ENCODE measurements at places on chromosomes 12 and 14.

- no peak for DNase-seq
These were observed 156.5 kb upstream of the EEA1 start for GRCh38 chr12:93085383-93086287.

DNA sequence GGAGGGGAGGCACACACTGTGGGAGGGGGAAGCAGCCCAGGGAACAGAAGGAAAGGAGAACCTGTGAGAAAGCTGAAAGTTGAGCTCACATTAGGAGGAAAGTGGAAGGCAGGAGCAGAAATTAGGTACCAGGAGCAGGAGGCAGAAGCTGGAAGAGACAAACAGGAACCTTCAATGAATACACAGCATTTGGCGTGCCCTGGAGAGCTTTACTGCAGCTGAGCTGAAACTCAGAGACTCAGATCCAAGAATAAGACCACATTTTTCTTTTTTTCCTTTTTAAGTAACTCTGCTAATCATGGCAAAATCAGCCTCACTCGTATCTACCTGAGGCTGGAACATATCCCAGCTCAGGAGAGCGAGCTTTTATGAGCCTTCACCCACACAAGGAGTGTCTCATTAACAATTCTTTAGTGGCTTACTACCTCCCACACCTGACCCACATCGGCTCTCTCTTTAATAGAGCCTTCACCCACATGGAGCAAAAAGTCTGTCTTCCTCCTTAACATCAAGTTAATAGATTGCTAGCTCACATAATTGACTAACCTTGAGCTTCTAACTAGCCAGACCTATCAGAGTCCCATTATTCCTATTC is 18.2 kb upstream of the CERS5 start:
- DNase-seq = no peak

DNA sequence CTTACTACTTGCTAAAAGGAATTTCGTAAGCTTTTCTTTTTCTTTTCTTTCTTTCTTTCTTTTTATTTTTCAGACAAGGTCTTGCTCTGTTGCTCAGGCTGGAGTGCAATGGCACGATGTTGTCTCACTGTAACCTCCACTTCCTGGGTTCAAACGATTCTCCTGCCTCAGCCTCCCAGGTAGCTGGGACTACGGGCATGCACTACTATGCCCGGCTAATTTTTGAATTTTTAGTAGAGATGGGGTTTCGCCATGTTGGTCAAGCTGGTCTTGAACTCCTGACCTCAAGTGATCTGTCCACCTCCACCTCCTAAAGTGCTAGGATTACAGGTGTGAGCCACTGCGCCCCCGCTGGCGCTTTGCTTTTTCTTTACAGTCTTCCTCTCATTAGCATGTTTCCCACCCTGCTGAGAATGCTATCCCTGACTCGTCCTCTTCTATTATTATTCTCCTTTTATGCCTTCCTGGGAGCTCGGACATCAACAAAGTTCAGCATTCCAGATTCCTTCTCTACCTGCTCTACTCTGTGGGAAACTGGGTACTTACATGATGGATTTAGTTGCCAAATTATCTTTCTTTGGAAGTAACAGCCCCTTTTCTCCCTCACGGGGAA is 3.1 kb downstream of the MTHFD1 start:
- DNase-seq = no peak

DNA sequence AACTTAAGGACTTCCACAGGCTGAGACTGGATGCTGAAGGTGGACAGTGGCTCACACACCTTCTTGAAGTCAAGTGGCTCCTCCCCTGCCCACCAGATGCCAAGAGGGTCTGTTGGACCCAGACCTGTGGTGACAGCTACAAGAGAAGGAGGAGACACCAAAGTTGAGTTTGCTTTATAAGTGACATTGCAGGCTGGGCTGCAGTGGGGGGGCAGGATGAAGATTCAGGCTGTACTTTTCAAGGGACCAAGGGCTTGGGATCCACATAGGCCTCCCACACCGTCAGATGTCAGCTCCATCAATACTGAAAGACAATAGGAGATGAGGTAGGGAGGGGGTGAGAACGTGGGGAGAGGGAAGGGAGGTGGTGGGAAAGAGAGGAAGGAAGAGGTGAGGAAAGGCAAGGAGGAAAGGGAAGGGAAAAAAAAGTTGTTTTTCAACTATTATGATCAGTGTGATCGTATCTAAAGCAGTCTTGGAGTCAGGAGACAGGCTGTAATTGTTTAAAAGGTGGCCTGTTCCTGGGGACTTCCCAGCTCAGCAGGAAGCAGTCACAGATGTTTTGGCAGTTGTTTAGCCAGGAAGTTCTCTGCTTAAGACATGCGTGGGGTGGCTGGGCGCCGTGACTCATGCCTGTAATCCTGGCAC is 84.1 kb upstream of the RESF1 start:
- peak; percentile 75 for DNase-seq

DNA sequence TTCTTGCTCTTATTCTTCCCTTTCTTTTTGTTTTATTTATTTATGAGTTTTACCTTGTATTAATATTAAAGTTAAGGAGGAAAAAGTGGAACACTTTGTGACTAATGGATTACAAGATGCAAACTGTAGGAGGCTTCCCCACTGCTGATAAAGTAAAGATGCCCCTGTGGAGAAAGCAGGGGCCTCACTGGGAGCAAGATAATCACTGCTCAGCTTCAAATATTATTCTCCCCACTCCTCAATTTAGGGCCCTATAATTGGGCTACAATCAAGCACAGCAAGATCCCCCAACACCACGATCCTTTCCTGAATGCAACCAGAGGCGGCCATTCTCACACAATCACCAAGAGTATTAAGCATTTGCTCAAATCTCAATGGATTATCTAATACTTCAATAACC is 149.2 kb downstream of the SLC2A13 start:
- DNase-seq = no peak

GRCh38 chr14:40394634-40395340 is 962.6 kb upstream of the FBXO33 start:
- no peak for DNase-seq

- DNase-seq = no peak
These were observed 125.6 kb downstream of the TTC8 start for GRCh38 chr14:88950069-88950468.

DNA sequence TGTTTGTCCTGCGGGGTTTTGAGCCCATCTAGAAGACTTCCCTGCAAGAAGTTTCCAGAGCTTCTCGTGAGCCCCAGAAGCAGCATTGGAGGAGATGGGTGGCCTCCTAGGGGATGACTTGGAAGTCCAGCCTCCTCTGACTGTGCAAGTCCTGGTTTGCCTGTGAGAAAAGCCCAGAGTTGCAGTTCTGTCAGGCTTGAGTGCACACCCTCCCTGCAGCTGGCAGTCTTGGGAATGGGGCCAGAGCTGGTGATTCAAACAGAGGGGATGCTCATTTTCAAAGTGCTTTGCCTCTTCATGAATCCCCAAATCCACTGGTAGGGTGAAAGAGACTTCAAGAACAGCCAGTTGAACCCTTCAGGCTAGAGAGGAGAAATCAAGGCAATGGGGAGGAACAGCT is 3.9 kb upstream of the PPP1R1A start:
- DNase-seq = no peak

DNA sequence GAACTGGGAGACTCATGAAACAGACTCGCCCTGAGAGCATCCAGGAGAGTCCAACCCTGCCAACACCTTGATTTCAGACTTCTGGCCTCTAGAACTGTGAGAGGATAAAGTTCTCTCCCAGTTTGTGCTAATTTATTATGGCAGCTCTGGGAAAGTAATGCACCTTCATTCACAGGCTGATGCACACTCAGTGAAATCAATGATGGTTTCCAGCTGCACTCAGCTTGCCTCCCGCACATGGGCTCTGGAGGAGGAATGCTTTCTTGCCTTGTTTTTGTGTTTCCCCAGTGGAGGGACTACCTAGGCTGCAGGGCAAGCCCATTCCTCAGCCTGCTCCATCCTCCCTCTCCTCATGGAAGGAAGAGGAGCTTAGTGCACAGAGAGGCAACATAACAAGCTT is 45.7 kb downstream of the TMEM132C start:
- no peak for DNase-seq

- DNase-seq = no peak
These were observed 72.2 kb downstream of the CLIP1 start for GRCh38 chr12:122350141-122350848.

DNA sequence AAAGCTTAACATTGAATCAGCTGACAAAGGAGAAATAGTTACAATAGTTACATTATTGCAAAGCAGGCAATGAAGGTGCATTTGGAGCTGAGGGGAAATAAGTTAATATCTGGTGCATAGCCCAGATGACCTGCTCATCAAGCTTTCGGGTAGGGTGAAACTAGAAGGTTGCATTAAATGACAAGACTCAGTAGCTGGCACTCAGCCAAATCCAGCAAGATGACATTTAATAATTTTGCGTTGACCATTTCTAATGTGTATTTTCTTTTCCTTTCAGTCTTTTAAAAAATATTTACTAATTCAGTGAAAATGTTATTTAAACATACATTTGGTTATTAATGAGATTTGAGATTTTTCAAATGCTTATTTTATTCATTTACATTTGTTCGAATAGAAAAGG is 188.6 kb downstream of the SLC5A8 start:
- DNase-seq = no peak

GRCh38 chr14:53882684-53883083 is 73.9 kb downstream of the BMP4 start:
- no peak for DNase-seq

DNA sequence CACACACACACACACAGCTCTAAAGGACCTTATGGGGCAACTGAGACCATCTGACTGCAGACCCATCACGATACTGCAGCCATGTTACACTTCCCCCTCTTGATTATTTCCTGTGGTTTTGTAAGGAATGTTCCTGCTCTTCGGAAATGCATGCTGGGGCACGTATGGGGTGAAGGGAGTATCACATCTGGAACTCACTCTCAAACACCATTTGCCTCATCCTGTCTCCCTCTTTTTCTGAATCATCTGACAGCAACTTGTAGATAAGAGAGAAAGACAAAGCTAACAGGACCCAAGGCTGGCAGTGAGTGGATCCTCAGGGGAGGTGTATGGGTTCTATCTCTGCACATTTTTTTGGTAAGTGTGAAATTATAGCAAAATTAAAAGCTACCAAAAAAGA is 50.3 kb downstream of the RIMBP2 start:
- DNase-seq = no peak

DNA sequence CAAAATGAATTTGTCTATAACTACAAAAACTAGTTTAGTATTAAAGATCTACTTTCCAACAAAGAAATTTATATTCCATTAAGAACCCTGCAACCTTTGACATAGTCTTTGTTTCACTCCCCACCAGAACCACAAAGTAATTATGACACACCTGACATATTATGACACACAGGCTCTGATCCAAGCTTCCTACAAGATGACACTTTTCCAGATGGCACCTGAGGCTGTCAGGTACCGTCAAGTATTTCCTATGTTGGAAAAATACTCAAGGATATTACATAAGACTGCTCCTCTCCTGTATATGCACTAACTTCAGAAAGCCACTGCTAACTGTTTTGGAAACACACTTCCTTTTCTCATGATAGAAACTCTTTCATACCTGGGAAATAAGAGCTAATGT is 38.9 kb downstream of the STXBP6 start:
- no peak for DNase-seq

GRCh38 chr12:46084666-46085631 is 94.6 kb upstream of the SCAF11 start:
- DNase-seq = no peak

GRCh38 chr12:40825156-40825555 is 132.9 kb downstream of the CNTN1 start:
- DNase-seq = no peak

DNA sequence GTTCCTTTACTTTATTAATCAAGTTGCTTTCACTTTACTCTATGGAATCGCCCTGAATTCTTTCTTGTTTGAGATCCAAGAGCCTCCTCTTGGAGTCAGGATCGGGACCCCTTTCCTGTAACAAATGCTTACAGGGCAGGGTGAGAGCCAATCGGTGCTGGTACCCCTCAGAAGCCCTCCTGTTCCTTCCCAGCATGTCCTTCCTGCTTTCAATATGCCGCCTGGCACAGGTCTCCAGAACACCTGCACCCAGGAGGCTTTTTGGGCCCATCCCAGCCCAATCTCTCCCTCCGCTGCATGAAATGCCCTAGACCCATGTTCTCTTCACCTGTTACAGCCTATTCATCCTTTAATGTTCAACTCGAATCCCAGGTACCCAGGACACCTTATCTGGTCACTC is 122.2 kb downstream of the FOXN3 start:
- DNase-seq = no peak

DNA sequence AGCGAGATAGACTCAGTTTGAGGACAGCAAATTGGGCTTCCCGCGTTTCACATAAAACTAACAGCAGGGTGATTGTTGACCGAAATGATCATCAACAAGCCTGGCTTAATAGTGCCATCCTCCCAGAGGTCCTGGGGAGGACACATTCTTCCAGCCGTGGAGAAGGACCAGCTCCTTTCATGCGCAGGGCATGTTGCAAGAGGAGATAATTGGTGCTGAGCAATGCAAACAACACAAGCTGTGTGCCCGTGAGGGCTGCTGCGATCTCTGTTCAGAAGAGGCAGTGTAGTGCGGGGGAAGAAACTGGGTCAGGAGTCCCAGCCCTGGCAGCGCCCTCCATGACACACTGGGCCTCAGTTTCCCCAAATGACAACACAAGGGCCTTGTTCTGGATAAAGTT is 54.3 kb downstream of the CCDC85C start:
- no peak for DNase-seq

GRCh38 chr12:43396671-43397070 is 155.3 kb downstream of the ADAMTS20 start:
- no peak for DNase-seq

DNA sequence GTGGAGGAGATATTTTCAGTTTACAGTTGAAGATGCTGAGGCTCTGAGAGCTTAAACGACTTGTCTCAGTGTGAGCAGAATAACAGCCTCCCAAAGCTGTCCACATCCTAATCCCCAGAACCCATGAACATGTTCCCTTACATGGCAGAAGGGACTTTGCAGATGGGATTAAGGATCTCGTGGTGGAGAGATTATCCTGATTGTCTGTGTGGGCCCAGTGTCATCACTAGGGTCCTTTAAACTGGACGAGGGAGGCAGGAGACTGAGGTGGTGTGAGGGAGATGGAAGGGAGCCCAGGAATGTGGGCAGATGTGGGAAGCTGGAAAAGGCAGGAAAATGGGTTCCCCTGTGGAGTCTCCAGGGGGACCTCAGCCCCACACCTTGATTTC is 9.6 kb upstream of the KRT80 start:
- DNase-seq = no peak

- DNase-seq = no peak
These were observed 709 bp downstream of the TCL1B start for GRCh38 chr14:95686935-95687334.

DNA sequence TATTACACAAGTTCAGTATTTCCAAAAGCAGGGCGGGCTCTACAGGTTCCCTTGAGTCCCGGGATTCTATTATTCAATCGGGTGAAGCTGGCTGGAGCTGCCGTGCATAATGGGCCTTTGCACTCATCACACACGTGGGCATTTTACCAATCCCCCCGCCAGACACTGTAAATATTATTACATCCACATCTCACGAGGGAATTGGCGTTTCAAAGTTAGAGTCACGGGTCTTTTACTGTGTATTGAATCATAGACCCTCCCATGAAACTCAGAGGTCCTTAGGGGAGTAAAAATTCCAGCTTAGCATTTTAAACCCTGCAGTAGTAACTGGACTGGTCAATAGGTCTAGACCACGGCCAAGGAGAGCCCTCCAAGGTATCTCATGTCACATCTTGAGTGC is 70.3 kb downstream of the MAP1LC3B2 start:
- no peak for DNase-seq
